Choroid plexus epithelial cell (primary cell): ENCODE measurements at places on chromosomes 13 and 19.

- DNase-seq = peak; percentile 61
These were observed 8.8 kb downstream of the DAZAP1 start for GRCh38 chr19:1416014-1416841.

- DNase-seq = no peak
These were observed 10.1 kb downstream of the EPN1 start for GRCh38 chr19:55684946-55685681.

DNA sequence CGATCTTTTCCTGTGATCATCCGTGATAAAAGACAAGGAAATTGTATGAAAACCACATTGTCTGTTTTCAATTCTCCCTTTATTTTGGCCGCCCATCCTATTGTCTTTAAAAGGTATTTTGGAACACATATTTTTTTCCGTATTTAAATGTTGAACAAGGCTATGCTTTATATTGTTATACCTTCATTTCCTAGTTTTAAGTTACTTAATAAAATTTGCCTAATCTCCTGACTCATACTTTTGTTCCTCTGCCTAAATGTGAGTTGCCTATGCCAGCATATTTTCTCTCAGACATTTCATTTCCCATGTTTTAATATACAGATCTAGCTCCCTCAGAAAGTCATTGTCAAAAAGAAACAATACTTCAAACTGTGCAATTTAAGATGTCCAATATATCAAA is 104.2 kb downstream of the SLITRK6 start:
- DNase-seq = no peak

GRCh38 chr19:5782945-5783919 is 1.3 kb downstream of the PRR22 start:
- no peak for DNase-seq

DNA sequence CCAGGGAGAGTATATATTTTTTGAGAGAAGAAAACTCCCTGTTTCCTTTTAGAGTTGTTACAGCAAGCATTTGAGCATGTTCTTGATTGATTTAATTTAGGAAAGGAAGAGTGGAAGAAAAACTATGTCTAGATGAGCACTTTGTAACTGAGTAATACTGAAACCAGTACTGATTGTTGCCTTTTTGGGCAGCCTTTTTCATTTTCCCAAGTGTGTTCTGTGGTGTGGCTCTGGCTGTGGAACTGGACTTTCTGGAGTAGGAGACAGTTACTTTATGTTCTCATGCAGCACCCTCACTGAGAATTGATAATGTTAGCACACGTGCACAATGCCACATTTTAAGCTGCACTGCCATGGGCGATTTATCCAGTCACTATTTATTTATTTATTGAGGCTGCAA is 211.5 kb downstream of the LMO7 start:
- DNase-seq = no peak

DNA sequence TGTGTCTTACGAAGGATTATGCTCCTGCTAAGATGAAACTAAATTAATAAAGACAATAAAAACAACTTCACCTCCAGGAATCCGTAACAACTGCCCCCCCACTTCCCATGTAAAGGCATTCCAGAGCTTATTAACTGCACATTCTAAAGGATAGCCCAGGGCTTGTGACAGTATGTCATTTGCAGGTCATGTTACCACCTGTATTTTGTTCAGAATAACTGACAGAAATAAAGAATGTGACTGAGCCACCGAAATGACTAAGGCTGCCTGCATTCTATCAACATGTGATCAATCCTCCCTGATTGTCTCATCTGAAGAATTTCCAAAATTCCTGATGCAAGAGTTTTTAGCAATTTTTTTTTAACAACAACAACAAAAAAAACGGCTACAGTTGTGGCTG is 117.2 kb downstream of the MIPEP start:
- DNase-seq = peak; percentile 54

DNA sequence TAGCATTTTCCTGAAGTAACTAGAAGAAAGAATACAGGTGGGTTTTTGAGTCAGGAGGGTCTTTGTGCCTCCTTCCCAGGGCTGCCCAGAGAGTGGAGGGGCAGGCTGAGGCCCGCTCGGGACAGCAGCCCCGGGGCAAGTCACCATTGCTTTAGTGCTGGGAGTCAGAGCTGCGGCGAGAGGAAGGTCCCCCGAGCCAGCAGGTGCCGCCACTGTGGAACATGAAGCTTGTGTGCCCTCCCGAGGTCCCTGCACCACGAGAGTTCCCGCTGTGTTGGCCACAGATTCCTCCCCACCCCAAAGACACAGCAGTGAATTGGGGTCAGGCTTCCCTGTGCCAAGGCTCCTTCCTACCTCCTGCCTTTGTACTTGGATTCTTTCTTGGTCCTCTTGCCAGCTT is 50.9 kb upstream of the TEX29 start:
- no peak for DNase-seq

DNA sequence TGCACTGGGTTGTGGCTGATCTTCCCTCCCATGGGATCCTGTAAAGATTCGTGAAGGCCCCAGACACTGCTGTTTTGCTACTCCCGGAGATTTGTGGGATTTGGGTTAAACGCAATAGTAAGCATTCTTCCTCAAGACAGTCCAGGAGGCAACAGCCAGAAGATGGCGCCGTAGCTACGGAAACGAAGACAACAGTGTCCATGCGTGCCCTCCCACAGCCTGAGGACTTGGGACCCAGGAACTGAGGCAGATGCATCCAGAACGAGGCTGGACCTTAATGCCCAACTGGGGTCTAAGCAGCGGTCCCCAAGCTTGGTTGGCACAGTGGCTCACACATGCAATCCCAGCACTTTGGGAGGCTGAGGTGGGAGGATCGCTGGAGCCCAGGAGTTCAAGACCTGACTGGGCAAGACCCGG is 57.6 kb upstream of the ZNF507 start:
- peak; percentile 85 for DNase-seq

DNA sequence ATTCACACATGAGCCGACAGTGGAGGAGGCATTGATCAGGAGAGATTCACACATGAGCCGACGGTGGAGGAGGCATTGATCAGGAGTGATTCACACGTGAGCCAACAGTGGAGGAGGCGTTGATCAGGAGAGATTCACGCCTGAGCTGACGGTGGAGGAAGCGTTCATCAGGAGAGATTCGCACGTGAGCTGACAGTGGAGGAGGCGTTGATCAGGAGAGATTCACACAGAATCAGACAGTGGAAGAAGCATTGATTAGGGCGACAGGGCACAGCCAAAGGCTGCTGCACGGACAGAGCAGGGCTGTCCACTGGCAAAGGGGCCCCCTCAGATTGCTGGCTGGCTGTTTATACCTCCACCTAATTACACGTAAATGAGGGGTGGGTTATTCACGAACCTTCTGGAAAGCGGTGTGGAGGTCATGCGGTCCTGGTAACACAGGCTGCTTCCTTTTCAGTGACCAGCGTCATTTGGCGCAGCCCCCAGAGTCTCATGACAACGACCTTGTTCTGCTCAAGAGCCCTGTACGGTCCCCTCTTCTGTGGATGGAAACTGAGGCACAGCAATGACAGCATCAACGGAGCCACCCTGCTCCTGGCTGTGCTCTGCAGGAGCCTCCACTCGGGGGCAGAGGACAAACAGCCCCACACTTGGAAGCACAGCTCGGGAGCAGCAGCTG is 50.6 kb upstream of the GAS6 start:
- DNase-seq = no peak

DNA sequence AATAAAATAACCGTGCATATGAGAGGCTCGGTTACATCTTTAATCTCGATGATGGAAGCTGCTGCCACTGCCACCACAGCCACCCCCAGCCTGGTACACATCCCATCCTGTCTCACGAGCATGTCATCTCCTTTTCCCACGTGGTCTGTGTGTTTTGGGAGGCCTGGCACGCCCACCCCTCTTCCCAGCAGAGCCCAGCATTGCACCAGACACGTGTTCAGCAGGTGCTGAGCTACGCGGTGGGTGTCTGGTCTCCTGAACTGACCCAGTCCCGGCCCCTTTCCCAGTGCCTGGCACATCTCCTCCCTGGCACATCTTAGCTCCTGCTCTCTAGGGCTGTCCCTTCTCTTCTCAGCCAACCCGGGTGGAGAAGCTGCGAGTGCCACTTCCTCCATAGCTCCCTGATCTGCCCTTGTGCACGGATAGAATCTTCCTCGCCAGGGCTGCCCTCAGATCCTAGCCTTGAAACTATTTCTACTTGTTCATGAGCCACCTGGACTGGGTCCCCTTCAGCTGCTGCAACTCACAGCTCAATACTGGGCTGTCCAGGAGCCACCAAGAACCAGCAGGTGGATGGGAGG is 36.8 kb upstream of the ZNF536 start:
- no peak for DNase-seq

DNA sequence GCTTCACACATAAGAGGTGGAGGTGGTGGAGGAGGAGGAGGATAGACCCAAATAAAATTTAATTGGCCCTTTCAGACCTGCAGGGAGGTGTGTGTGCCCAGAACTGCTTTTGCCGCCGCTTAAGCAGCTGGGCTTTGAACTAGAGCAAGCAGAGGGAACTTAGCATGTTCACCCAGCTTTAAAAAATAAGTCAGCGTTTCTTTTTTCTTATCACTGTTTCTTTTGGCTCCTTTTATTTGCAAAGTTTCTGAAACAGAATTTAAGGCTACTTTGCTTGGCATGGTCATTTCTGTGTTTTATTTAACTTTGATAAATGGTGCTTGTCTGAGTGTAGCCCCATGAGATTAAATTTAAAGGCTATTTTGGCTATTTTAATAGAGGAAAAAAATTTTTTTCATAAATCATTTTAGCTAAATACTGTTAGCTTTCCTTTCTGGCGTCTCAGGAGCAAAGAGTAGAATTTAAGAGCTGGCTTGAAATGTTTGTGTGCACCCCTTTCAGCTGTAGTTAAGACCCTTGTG is 43.3 kb upstream of the RNF113B start:
- DNase-seq = no peak

GRCh38 chr19:14004619-14005348 is 1.3 kb downstream of the RFX1 start:
- peak; percentile 15 for DNase-seq

GRCh38 chr13:37313372-37313771 is 207.9 kb upstream of the CSNK1A1L start:
- peak; percentile 44 for DNase-seq

DNA sequence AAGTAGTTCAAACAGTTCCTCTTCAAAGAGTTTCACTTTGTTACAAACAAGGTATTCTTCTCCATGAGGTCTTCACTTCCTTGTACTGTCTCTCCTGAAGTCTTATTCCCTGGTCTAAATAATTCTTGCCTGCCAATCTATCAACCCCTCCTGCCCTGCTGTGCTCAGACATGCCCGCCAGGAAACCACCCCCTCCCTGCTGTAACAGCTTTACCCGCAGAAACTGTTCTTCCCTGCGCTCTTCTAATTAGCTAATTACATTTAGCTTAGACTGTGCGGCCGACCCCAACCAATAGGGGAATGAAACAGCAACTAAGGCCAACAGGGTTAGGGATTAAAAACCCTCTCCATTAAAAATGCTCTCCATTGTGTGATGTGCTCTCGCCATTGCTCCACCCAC is 46.7 kb downstream of the ZNF846 start:
- no peak for DNase-seq
